ENCODE measurements at places on chromosomes 6 and 20.

- DNase-seq: no peak
Observed at GRCh38 chr6:157685596-157686280, 137.3 kb upstream of the SNX9 start.

- DNase-seq: no peak
Observed at GRCh38 chr20:58040447-58041290, 187.8 kb downstream of the ANKRD60 start.

DNA sequence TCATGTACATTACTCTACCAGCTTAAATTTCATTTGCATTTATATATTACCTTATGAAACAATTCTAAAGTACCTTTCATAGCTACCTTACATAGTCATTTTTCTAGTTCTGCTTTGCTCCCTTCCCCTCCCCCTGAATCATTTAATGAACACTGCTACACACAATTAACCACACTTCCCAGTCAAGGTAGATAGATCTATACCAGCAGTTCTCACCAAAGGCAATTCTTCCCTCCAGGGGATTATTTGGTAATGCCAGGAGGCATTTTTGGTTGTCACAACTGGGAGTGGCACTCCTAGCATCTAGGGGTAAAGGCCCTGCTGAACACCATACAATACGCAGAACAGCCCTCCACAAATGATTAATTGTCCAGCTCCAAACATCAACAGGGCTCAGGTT, 143.9 kb upstream of the SHLD1 start:
- no peak for DNase-seq

DNA sequence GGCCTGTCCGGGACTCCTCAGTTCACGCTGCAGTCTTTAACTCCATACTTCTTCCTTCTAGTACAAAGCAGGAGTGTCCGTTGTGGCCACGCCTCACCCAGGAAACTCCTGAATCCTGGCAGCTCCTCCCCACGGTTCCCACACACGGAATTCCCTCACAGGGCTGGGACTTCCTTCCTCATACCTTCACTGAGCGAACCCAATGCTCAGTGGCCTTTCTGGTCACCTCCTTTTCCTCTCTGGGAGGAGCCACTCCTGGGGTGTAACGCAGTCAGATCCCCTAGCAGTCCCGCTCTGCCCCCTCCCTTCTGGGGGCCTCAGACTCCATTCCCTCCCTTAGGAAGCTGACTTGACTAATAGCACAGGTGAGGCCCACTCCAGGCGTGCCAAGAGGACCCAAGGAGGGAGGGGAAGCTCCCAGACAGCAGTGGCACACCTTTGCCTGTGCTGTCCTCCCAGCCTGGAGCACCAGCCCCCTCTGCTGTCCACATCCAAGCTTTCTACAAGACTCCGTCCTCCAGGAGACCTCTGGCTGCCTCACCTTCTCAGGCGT, at the start of gene SLC52A3:
SLC52A3 (minus strand) TSS at position 75 of the 553 bp plus-strand sequence. CDS start 2,726 bp downstream, outside the sequence.
- DNase-seq: no peak

GRCh38 chr6:75281653-75282052, 2.9 kb downstream of the TMEM30A start:
- no peak for DNase-seq

- no peak for DNase-seq
Observed at GRCh38 chr20:1326031-1326930, 2.7 kb downstream of the SDCBP2 start.

- no peak for DNase-seq
Observed at GRCh38 chr20:62927128-62927705, 912 bp upstream of the DIDO1 start.

DNA sequence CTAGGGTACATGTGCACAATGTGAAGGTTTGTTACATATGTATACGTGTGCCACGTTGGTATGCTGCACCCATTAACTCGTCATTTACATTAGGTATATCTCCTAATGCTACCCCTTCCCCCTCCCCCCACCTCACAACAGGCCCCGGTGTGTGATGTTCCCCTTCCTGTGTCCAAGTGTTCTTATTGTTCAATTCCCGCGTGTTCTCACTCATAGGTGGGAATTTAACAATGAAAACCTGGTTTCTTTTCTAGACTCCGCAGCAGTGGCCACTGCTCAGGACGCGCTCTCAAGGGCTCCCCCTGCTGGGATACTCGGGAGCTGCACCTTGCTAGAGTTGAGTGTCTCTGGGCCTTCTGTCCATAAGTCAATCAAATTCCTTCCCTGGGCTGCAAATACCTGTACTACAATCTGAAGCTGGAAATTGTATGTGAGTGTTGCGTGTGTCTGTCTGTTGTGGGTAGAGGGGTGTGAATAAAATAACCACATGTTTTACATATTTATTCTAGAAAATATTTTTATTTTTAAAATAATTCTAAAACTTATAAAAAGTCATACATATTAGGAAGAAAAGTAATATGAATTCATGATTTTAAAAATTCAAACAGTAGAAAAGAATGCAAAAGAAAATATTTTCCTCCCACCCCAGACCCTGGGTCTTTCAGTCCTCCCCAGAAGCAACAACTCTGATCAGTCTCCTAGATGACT, 8.2 kb upstream of the CEP250 start:
- no peak for DNase-seq

DNA sequence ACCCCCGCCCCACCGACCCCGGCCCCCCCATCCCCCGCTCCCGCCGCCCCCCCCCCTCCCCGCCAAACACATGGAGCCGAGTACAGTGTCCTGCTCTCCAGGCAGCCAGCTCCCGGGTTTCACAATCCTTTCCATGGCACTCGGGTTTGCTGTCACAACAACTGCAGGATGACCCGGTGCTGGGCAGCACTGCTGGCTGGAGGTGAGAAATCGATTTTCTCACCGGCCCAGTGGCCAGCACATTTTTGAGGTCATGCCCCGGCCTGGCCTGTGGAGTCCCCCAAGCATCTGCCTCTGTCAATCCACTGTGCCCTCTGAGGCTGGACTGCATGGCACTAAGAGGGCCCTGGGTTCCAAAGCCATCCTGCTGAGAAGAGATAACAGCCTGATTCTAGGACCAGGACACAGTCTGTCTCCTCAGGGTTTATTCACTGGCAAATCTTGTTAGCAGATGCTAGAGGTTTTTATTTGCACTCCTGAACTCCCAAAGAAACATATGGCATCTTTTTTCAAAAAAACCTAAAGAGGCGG, 129.5 kb downstream of the NFATC2 start:
- no peak for DNase-seq

- DNase-seq: no peak
Observed at GRCh38 chr20:63452821-63453523, 19.5 kb downstream of the KCNQ2 start.

DNA sequence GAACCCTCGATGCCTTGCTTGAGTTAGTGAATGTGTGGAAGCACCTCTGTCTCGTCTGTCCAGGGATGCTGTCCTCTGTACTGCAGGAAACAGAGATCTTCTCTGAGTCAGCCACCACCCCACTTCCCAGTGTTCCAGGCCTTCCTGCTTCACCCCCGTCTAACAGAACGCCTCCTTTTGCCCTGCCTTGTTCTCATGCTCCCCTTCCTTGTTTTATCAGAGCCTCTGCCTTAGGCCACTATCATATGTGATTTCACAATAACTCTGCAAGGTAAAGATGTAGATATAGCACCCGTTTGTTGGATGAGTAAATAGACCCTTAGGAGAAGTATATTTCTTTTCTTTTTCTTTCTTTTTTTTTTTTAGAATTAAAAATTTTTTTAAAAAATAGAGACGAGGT, 106.7 kb upstream of the CLDN20 start:
- DNase-seq: no peak

DNA sequence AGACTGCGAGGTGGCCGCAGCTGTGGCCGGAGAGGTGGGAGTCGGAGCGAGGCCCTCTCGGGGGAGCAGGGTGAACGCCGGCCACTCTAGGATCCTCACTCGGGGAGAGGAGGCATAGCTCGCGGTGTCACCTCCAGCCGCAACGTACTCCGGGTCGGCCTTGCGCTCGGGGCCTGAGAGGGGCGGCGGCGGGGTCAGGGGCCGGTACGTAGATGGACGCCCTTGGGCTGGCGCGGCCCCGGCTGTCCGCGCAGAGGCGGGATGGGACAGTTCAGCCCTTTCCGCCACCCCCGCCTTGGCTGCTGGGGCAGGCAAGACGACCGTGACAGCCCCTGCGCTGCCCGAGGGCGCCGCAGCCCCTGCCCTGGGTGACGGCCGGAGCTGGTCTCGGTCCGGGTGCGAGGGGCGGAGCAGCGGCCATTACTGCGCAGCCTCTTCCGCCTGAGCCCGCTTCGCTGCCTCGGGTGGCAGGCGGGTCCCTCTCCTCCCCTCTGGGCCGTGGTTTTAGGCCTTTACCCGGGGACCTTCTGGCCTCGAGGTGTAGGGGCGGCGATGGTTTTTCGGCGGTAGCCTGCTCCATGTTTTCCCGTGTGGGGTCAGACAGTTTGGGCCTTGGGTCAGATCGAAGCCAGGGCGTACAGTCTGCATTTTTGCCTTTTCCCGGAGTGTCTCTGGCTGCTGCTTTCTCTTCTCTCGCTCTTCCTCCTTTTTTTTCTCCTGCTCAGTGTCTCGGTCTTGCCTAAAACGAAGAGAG, 405 bp downstream of the RNF146 start:
- DNase-seq: no peak

- no peak for DNase-seq
Observed at GRCh38 chr6:4371207-4371921, 236.0 kb upstream of the ECI2 start.

- DNase-seq: no peak
Observed at GRCh38 chr6:96809119-96809518, 28.2 kb downstream of the GPR63 start.

GRCh38 chr20:41408986-41409385, 42.4 kb upstream of the EMILIN3 start:
- DNase-seq: no peak

- DNase-seq: no peak
Observed at GRCh38 chr20:33322456-33322855, 39.4 kb downstream of the BPIFB1 start.

GRCh38 chr6:139027620-139028182, 844 bp upstream of the ABRACL start:
- DNase-seq: peak; percentile 43

DNA sequence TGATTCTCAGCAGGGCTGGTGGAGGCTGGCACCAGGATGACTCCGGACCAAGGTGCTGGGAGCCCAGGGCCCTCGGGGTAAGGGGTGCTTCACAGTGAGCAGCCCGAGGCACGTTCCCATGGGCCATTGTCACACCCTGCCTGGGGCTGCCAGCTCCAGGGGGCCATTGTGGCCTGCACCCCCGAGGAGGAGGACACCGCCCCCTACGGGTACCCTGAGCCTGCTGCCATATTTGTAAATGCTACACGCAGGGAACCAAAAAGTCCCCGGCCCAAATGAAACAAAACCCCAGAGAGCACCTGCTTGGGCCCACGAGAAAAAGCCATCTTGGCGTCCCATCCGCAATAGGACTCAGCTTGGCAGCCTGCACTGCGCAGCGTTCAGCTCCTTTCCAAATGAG, 64.7 kb upstream of the GATA5 start:
- no peak for DNase-seq

- no peak for DNase-seq
Observed at GRCh38 chr6:11747021-11747420, 31.6 kb downstream of the ADTRP start.

- no peak for DNase-seq
Observed at GRCh38 chr6:168000198-168001028, 2.9 kb downstream of the KIF25 start.

GRCh38 chr6:36692220-36692619, 5.4 kb upstream of the RAB44 start:
- DNase-seq: no peak

DNA sequence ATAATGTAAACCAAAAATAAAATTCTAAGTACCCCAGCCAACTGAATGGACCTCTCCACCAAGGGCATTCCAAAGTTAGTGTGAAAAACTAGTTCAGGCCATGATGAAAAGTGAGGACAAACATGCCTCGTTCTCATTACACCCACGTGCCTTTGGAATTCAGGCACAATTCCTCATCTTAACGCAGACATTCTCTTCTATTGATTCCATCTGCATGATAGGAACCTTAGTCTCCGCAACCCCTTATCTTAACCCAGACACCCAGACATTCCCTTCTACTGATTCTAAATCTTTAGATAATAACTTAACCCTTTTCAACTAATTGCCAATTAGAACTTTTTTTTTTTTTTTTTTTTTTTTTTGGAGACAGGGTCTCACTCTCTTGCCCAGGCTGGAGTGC, 7.6 kb upstream of the SERPINB6 start:
- no peak for DNase-seq

- DNase-seq: no peak
Observed at GRCh38 chr6:89045576-89045975, 35.0 kb upstream of the PNRC1 start.

- DNase-seq: no peak
Observed at GRCh38 chr20:22070610-22071058, 365.2 kb downstream of the PAX1 start.

DNA sequence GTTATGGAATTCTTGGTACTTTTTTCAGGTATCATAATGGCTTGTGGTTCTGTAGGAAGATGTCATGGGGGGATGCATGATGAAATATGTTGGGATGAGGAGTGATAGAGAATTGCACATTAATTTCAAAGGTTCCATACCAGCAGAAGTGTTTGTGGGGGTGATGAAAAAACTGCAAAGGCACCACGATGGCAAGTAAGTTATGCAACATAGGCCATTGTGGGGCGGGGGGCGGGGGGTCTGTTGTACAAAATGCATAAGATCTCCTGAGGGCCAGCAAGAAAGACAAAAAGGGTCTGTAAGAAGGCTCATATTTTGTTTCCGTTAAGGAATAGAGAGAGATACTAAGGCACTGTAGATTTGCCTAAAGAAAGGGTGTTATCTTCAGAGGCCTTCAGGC, 26.2 kb downstream of the PLEKHG1 start:
- DNase-seq: no peak

- no peak for DNase-seq
Observed at GRCh38 chr20:8320306-8320705, 188.2 kb downstream of the PLCB1 start.

GRCh38 chr6:5208057-5208456, 52.7 kb downstream of the LYRM4 start:
- DNase-seq: no peak

DNA sequence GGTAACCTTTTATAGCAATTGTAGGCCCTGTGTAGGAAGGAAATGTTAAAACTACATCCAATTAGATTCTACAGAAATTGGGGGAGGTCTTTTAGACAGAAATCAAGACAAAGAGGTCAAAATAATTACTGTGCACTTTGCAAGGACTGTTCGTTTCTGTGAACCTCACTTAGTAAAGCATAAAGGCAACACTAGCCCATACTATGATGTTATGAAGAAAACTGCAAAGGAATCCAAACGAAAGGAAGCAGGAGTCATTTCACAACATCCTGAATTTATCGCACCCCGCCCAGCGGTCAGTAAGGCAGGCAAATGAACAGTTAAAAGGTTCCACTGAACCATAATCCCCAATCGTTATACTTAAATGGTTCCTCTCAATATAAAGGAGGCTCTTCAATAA, 429.5 kb upstream of the ARID1B start:
- no peak for DNase-seq

DNA sequence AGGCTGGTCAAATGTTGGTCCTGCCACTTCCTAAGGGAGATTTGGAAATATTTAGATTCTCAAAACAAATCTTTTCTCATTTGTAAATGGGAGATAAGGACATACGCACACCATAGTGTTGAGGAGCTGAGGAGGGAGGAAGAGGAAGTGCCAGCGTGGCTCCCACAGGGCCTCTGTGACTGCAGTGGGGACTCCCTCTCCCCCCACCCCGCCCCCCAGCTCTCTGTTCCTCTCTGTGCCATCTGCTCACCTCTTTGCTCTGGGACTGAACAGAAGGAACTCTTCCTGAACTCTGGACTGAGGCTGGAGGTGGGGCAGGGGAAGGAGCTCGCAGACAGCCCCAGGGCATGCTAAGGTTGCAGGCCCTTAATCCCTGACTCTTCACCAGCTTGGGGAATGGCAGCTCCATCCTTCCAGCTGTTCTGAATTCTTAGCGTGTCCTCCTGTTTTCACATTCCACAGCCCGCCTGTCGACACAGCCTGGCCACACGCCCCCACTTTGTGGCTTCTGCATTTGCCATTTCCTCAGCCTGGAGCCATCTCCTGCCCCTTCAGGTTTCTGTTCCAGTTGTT, 11.4 kb downstream of the DDX27 start:
- DNase-seq: no peak

All from epithelial cell of proximal tubule (primary cell).